Amniotic epithelial cell (primary cell): ENCODE measurements at places on chromosomes 13 and 19.

DNA sequence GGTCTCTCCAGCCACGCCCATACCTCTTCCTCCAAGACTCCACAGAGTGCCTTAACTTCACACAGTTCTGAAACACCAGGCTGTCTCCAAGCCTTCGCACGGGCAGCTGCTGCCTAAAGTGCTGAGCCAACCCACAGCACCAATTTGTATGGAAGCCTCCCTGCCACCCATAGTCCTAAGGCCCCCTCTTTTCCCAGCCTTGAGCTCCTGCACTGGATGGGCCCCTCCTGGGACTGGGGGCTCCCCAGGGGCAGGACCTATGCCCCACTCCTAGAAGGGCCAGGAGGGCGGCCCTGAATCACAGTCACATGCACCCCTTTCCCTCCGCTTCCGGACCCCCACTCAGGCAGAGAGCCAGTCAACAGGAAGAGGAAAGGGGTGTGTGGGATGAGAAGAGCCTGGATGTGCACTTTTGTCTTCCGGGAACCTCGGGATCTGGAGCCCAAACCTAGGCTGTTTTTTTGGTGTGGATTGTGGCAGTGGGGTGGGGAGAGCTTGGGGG lies 5.1 kb upstream of the FCER2 start:
- DNase-seq, result no peak

GRCh38 chr19:3108775-3109174 lies 14.6 kb downstream of the GNA11 start:
- peak; percentile 48 for DNase-seq

DNA sequence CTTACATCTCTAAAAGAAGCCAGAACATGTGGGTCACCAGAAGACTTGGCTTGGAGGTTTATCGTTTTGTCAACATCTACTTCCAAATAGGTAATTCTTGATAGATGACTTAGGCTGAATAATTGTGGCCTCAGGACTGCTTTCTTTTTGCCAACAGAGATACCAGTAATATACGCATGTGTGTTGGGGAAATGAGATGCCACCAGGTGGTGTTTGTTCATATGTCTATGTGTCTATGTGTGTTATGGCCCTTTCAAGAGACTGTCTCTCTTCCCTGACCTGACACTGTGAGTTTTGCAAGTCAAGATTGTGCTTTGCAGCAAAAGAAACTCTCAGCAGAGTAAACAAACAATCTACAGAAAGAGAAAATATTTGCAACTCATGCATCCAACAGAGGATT lies 31.6 kb upstream of the METTL21C start:
- DNase-seq, result no peak

DNA sequence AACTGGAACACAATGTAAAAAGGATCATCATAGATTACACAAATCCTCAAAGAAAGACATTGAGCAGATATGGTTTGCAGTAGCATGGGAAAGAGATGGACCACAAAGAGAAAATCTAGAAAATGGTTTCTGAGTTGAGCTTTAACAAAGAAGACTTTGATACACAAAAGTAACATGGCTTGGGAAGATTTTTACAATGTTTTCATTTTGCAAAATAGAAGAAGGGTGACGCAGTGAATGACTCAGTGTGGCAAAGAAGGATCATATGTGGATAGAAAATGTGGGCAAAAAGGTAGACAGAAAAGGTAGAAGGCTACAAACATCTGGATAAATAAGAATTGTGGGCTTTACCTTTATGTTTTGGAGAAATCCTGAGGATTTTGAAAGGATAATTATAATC lies 1220.5 kb downstream of the PCDH17 start:
- DNase-seq, result peak; percentile 13
